ENCODE measurements at places on chromosomes 3 and 15.

GRCh38 chr15:65884511-65884910 is 15.2 kb downstream of the RAB11A start:
- no peak for DNase-seq

DNA sequence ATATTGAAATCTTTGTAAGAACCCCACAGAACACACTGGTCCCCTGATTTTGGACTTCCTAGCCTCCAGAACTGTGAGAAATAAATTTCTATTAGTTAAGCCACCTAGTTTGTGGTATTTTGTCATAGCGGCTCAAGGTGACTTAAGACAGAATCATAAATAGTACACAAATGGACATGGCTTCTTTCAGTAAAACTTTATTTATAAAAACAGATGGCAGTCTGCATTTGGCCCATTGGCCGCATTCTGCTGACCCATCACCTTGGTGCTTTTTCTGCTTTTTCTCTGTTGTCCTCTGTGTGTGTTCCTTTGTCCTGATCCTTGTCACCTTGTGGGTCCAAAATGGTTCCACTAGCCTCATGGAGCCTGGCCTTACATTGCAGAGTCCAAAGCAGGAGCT is 363.6 kb downstream of the PTPRG start:
- DNase-seq: no peak

GRCh38 chr3:95341314-95341713 is 1278.5 kb downstream of the NSUN3 start:
- no peak for DNase-seq

- peak; percentile 55 for DNase-seq
Observed at GRCh38 chr3:126911162-126912026, 71.5 kb upstream of the PLXNA1 start.

DNA sequence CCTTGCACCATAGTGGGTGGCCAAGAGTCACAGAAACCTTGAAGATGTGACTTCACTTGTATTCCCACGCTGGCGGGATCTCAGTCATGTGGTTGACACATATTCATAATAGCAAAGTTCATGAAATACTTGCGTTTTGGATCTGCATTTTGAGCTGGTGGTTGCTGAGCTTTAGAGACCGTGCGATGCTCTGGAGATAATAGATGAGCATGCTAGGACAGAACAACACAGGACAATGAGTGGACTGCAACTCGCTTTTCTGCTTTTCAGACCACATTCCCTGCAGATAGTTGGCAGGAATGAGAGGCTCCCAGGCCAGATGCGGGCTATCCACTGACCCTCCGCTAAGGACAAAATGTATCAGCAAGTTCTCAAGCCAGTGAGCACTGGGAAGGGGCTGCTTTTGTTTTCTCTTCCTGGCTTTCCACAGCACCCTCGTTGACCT is 13.8 kb upstream of the STARD5 start:
- DNase-seq: no peak

DNA sequence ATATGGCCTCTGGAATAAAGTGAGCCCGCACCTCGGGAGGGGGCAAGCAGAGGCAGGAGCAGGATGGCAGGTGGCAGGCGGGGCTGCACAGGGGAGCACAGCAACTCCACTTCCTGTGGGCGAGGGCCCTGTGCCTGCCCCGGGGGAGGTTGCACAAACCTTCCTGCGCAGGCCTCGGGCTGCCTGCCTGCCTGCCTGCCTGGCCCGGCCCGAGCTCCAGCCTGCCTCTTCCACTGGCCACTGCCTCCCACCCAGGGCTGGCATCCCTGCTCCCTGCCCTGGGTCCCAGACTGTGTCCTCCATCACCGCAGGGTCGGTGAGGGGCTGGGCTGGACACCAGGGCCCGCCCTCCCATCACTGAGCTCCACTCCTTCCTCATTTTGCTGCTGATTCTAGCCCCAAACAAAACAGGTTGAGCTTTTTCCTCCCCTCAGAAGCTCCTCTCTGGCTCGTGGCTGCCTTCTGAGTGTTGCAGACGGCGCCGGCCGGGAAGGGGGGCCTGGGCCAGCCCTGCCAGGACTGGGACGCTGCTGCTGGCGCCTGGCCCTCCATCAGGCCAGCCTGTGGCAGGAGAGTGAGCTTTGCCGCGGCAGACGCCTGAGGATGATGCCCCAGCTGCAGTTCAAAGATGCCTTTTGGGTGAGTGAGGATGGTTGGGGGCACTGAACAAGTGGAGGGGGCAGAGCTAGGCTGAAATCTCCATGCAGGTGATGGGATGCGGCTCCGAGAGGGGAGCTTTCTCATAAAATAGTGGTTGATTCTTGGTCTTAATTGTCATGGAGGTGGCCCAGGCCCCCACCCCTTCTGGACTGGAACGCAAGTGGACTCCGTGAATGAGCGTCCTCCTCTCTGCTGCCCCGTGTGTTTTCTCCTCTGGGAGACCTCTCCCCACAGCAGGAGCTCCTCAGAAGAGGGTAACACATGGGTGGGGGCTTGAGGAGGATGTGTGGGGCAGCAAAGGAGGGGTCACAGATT is at the start of gene PSTPIP1:
PSTPIP1 (plus strand) TSS at position 156 of the 975 bp plus-strand sequence; CDS start at position 604, 448 bp downstream.
- DNase-seq: peak; percentile 36

DNA sequence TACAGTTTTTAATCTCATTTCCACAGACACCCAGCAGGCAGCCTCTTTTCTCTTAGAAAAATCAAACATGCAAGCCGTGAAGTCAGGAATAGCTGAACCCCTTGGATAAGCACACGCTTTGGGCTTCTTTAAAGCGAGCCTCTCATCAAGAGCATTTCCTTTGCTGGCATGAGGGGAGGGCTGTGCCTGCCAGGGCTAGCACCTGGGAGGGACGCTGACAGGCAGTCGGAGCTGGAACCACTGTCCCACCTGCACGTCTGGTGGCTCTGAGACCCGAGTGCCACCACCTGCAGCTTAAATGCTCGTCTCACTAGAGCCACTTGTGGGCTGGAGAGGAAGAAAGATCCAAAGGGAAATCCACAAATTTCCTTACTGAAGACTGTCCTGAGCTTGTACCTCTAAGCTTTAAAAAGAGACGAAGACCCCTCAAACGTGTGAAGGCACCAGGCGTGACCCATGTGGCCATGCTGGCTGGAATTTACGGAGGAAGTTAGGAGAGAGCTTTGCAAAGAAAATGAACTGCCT is 9.4 kb downstream of the MAP6D1 start:
- DNase-seq: no peak

- DNase-seq: no peak
Observed at GRCh38 chr3:42655980-42656679, 2.6 kb downstream of the ZBTB47 start.

- no peak for DNase-seq
Observed at GRCh38 chr3:12193485-12194165, 34.9 kb upstream of the TIMP4 start.

GRCh38 chr3:115697263-115698053 is 74.1 kb downstream of the GAP43 start:
- DNase-seq: no peak

- DNase-seq: peak; percentile 17
Observed at GRCh38 chr15:45126535-45127158, 3.0 kb downstream of the DUOXA1 start.

GRCh38 chr15:32659340-32660155 is 18.0 kb downstream of the SCG5 start:
- DNase-seq: no peak

DNA sequence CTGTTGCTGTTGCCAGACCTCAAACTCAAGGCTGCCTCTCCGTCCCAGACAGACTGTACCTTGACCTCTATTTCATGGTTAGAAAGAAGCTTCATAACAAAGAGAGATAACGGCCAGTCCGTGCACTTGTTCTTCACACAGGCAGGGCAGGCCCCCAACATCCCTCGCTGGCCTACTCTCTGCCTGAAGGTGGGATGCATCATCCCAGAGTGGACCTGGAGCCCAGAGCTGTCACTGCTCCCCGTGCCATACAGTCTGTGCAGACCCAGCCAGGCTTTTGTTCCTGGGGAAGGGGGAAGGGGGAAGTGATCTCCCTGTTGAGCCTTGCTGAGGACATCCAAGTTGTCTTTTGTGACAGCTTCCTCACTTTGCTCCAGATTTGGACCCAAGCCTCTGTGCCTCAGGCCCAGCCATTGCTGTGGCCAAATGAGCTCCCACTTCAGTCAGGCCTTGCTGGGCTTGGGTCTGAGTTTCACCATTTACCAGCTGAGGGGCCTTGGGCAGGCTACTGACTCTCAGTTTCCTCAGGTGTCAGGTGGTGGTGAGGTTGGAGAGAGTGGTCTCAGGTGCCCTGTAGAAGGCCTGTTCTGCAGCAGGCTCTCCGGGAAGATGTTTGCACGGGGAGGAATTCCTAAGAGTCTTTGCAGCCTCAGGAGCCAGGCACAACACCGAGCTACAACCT is 141.6 kb downstream of the DNAJB8 start:
- DNase-seq: no peak

DNA sequence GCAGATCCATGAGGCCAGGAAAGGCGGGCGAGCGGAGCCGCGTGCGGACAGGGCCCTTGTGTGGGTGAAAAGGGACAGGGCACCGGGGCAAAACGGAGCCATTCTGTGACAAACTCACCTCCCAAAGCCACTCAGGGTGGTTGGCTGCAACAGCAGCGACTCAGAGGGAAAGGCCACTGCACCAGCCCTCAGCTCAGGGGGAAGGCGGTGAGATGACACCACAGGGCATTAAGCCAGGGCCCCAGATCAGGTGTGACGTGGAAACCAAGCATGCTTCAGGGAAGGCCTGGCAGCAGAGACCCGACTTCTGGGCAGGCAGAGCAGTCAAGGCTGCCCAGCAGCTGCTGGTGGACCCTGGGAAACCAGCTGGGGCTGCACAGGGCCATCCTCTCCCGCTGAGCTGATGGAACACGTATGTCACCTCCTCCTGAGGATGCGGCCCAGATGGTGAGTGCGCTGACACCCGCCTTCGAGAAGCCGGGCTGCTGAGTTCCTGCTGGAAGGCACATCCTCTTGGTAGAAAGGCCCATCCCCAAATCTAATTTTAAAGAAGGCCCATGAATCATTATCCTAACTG is 82.3 kb downstream of the CHSY1 start:
- no peak for DNase-seq

GRCh38 chr15:85725564-85725963 is 69.2 kb downstream of the KLHL25 start:
- no peak for DNase-seq

GRCh38 chr3:114873591-114873990 is 273.5 kb downstream of the ZBTB20 start:
- no peak for DNase-seq

GRCh38 chr3:37694284-37694675 is 167.4 kb upstream of the CTDSPL start:
- DNase-seq: no peak

GRCh38 chr3:54572197-54572895 is 355.5 kb downstream of the LRTM1 start:
- no peak for DNase-seq

GRCh38 chr3:127663151-127663550 is 9.6 kb upstream of the ABTB1 start:
- no peak for DNase-seq

- no peak for DNase-seq
Observed at GRCh38 chr15:62087671-62088352, 21.0 kb downstream of the C2CD4A start.

DNA sequence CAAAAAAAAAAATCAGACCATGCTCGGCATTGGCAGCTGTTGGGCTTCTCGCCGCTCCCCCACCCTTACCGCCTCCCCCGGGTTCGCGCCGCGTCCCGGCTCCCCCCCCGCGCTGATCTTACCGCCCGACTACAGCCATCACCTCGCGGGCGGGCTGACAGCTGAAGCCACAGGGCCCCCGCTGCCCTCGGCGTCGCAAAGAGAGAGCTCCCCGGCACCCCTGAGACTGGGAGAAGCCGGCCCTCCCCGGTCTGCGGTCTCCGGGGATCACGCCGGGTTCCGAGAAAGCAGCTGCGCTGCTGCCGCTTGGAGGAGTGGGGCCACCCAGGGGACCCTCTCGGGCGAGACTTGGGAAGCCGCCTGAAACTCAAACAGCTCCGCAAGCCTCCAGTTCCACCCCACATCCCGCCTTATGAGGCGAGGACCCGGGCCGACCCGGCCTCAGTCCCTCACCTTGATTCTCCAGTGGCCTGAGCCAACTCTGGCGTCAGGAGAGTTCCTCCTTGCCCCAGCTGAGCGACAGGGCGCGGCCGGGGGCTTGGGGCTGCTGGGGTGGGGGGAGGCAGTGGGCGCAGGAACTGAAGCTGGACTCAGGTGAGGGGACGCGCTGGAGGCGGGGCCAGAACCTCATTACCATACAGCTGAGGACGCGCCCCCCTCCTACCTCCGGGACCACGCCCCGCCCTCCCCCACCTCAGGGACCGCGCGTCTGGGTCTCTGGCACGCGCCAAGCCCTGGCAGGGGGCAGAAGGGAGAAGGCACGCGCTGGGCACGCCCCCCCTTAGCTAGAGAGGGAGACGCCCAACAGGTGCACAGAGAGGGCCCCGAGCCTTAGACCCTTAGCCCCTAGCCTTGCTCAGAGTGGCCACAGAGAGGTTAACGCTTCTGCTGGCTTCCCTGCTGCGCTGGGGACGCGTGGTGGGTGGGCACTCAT is 1.0 kb upstream of the DLL4 start:
- DNase-seq: no peak

DNA sequence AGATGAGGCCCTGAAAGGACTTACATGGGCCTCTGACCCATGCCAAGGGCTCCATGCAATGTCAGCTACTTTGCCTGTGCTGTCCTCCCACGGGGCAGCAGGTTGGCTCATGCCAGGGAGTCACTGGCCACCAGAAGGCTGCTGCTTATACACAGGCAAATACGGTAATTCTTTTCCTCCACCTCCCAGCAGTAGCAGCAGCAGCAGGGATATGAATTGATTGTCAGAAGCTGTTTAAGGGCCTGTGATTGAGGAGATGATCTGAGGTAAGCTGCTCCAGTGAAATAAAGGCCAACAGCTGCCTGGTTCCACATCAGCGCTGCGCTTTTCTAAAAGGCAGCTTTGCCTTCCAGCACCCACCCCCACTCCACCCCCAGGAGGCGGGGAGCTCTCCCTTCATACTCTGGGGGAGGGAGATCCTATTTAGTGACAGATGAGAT is 250.5 kb downstream of the SHQ1 start:
- DNase-seq: no peak

DNA sequence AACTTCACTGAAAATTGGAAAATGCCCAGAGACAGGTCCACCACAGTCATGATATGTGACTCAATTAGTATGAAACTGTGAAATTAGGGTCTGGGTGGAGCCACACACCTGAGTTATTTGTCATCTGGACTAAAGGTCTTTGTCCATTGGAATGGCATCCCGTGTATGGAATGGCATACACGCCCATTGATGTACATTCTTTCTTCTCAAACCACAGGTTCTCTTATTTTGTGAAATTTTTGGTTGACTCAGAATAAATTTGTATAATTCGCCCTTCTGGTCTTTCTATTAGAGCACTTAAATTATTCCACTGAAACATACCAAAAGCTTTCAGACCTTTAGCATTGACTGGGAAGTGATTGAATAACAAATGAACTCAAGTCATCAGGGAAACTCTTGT is 66.8 kb upstream of the UBE2E1 start:
- DNase-seq: no peak

All from stimulated activated CD8-positive, alpha-beta memory T cell treated with anti-CD3 and anti-CD28 coated beads, Interleukin-12 subunit alpha, Interleukin-12 subunit beta, amount 100 ng/mL, for 1 hour (primary cell).